ENCODE measurements at places on chromosomes 2 and 18.

DNA sequence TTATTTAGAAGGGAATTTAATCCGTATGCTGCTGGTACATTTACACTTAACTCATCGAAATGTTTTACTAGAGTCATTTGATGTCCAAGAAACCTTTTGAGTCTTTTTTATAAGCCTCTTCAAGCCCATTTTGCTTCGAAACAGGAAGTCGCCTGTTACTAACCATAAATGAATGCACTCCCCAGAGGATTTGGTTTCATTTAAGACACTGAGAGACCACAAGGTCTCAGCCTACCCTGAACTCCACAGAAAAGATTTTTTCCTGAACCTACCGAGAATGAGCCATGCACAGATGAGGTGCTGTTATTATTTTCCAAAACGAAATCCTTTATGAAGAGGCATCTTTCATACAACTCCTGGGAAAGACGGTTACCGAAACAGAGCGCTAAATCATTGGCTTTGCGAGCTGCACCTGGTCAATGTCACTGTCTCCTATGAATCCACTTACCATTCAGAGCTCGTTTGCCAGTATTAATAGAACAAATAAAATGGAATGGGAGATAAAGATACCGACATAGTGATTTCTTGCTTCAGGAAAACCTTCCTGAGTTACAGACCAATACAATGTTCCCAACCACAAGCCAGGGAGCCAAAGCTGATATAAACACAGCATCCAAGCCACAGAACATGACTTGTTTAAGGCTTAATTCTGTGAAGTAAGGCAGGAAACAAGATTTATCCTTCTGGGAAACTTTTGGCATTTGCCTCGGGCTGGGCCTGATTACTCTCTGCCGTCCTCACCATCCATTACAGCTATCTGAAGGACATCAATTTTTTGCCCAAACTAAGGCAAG is 382.1 kb downstream of the OSR1 start:
- DNase-seq, result no peak

- no peak for DNase-seq
Observed at GRCh38 chr2:71905205-71905604, 242.5 kb downstream of the CYP26B1 start.

GRCh38 chr2:196144513-196145126 is 26.8 kb downstream of the STK17B start:
- no peak for DNase-seq

GRCh38 chr2:71892896-71893295 is 254.8 kb downstream of the CYP26B1 start:
- no peak for DNase-seq

- no peak for DNase-seq
Observed at GRCh38 chr2:187988348-187988747, 303.3 kb upstream of the GULP1 start.

GRCh38 chr2:146867477-146867986 is 977.3 kb upstream of the ACVR2A start:
- DNase-seq, result no peak

DNA sequence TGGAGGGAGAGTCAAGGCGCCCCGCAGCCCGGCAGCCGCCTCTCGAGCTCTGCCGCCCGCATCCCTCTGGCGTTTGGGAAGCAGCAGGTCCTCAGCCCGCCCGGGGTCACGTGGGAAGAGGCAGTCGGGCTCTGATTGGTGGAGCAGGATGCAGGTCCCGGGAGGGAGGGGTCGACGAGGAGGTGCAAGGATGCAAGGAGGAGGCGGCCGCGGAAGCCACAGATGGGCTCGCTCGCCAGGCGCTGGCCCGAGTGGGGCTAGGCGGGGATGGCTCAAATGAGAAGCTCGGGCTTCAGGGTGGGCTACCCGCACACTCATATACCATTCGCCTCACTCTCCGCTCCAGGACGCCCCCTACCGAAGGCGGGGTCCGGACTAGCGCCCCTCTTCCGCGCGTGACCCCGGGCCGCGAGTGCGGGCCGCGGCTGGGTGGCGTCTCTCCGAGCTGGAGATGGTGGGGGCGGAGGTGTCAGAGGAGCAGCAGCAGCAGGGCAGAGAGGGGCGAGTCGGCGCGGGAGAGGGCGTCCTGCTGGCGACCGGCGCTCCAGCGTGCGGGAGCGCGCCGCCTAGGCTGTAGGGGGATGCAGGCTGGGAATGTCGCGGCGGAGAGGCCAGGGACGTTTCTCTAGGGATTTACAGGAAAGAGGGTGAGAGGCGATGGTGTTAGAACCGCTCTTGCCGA is at the start of gene TMEFF2:
TSS of gene TMEFF2 (minus strand) at position 68 of the 682 bp plus-strand sequence. CDS start 409 bp downstream, outside the sequence.
- DNase-seq, result peak; percentile 7

- DNase-seq, result no peak
Observed at GRCh38 chr2:207226671-207227061, 60.9 kb upstream of the KLF7 start.

- no peak for DNase-seq
Observed at GRCh38 chr18:40612356-40612755, 1342.7 kb upstream of the PIK3C3 start.

GRCh38 chr2:212831671-212832199 is 293.1 kb upstream of the ERBB4 start:
- DNase-seq, result no peak

GRCh38 chr18:56086786-56087185 is 498.8 kb upstream of the TCF4 start:
- no peak for DNase-seq

DNA sequence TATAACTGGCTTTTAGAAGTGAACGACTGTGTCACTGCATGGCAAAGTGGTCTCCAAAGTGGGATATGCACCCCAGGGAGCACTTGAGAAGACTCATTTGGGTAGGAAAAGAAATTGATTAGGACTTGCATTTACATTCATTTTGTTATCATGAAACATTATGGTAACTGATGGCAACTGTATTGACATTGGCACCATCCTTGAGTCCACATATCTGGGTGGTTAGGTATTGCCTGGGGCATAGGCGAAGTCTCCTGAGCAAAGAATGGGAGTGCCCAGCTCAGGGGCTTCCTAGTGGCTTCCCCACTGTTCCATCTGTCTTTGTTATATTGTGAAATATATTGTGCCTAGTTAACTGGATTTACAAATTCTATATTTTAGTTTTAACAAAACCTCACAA is 29.2 kb downstream of the SPATS2L start:
- DNase-seq, result no peak

DNA sequence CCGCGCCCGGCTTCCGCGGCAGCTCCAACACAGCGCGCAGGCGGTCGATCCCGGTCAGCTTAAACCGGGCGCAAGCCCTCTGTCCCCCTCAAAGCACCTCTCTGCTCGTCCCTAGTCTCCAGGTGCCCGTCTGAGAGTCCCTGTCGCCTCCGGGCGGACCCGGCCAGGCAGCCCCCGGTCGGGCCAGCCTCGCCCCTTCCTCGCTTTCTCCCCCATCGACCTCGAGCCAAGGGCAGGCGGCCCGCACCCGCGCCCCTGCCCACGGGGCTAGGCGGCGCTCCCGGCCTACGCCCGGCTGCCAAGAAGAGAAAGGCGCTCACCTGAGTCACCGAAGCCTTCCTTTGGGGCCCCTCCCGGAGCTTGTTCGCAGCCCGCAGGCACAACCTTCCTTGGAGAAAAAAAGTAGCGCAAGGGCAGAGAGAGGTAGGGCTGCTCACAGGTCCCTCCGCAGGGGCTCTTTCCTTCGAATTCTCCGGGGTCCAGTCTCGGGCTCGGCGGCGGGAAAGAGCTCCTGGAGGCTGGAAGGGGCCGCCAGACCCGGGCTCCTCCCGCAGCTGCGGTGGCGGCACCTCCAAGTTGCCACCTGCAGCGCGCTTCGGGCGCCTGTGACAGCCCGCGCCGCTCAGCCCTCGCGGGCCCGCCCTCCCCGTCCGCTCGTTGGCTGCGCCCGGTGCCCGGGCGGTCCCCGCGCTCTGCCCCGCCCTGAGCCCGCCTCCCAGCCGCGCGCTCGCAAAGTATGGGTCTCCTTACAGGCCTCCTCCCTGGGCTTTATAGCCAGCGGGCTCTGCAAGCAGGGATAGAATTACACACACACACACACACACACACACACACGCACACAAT is 86.5 kb upstream of the EPB41L3 start:
- DNase-seq, result no peak

DNA sequence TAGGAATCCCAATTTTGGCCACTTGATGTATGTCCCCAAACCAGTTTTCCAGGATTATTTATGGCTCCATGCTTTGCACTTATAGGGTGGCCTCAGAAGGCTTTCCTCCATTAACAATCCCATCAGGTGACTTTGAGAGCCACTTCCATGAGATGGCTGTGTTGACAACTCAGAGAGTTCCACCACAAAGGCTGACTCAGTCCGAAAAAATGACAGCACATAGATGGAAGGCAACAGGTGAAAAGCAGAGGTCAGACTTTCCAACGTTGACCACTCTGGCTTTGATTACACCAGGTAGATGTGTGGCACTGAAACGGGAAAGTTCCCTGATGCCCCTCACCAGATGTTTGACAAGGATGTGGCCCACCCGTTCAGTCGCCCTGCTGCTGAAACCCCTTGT is 431.4 kb upstream of the TNP1 start:
- DNase-seq, result no peak

DNA sequence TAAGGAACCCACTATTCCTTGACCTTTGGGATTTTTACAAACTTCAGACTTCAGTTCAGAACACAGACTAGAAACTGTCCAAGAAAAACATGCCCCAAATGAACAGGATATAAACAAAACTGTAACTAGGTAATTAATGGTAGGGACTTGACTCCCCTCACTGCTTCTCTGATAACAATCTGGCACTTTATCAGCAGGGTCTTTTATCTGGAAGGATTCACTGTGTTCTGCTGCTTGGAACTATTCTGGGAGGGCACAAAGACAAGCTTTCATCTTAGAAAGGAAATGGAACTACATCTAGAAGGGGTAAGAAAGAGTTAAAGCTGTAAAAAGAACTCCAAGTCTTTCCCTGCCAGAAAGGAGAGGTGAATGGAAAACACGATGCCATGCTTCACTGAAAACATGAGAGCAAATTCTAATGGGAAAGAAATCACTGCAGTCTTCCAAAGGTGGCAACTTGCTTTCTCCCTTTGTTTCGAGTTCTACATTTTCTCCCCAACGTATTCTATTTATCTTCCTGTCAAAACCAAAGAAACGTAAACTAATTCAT is 181.2 kb downstream of the THADA start:
- no peak for DNase-seq

GRCh38 chr2:18750672-18751554 is 161.5 kb upstream of the NT5C1B start:
- DNase-seq, result no peak

Data from activated T-helper 1 cell treated with anti-CD3 and anti-CD28 coated beads, Interleukin-2, amount 50 U/mL, for 16 hours (primary cell).